ENCODE measurements at places on chromosomes 4 and X.

DNA sequence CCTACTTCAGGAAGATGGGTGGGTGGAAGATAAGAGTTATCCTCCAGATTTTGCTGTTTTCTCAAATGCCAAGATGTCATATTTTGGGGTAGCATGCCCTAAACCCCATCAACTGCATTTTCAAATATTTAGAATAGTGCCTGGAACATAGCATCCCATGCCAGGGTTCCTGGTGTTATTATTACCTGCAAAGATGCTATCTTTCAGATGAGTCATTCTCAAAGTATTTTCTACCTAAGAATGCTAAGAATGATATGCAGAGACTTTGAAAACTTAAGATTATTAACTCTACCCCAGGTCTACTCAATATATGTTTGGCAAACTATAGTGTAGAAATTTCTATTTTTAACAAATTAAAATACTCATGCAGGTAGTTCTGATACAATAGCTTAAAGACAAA lies 934.3 kb upstream of the SLIT2 start:
- DNase-seq, result no peak

- no peak for DNase-seq
Observed at GRCh38 chrX:149491812-149492211, 13.3 kb downstream of the IDS start.

DNA sequence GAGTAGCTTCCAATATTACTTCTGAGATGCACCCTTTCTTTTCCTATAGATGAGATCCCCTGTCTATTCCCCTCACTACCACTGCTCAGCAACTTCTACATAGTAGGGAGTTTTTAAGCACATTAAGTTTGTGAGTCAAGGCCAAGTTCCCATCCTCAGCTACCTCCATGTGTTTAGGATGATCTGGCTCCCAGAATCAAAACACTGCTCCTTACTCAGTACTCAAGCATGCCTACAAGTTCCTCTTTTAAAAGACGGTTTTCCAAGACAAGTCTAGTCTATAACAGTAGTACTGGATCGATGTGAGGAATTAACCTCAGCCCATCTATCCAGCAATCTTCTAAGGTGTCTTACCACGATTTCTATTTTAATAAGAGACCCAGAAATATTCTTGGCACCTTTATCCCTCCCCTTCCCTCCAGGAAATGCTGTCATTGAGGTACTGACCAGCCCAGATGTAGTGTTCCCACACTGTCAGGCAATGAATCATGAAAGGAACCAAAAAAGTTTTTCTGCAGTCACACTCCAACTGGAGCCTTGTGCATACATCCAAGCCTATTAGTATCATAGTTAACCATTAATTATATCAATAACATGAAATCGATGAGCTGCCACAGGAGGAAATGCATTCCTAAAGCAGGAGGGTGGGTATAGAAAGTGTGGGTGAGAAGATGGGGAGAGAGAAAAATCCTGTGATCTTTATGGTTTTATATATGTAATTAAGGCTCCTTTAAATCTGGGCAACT lies 29.6 kb downstream of the AREG start:
- no peak for DNase-seq

DNA sequence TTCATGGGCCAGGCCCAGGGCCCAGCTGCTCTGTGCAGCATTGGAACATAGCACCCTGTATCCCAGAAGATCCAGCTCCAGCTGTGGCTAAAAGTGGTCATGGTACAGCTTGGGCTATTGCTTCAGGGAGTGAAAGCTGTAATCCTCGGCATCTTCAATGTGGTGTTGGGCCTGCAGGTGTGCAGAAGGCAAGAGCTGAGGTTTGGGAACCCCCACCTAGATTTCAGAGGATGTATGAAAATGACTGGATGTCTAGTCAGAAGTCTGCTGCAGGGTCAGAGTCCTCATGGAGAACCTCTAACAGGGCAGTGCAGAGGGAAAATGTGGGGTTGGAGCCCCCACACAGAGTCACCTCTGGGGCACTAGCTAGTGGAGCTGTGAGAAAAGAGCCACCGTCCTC lies 341.7 kb downstream of the PPP3CA start:
- no peak for DNase-seq

- no peak for DNase-seq
Observed at GRCh38 chr4:55931043-55931442, 17.7 kb upstream of the CEP135 start.

GRCh38 chr4:182604161-182604622 lies 313.0 kb downstream of the DCTD start:
- no peak for DNase-seq

DNA sequence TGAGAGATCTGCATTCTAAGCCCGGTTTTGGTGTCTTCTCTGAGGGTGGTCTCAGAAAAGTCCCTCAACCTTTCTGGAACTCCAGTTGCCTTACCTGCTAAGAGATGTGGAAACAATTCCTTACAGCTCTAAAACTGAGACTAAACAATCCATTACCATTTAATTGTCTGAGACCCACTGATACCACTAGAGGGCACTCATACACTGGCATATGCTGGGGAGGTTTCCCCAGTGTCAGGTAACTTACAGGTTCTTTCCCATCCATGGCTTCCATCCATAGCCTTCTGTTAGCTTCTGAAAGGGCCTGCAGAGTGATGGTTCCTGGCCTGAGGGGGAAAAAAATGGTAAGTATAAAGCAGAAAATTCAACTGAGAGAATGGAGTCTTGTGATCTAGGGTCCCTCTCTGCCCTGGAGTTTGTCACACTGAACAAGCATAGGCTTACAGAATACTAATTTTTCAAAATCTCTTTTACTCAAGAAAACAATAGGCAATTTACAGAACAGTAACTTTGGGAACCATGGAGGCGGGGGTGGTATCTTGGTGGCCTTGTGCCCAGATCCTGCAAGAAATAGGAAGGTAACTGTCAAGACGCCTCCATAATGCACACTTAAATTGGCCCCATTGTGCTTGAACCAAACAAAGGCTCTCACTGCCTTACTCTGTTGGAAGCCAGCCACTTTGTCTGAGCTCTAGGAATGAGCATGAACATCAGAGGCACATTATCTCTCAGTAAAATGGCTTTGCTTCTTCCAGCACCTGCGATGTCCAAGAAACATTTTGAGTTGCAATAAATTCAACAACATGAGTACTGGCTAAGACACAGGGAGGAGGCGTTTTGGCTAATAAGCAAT lies 236.1 kb downstream of the OPHN1 start:
- peak; percentile 8 for DNase-seq

GRCh38 chr4:8403173-8403753 lies 37.3 kb downstream of the ACOX3 start:
- DNase-seq, result peak; percentile 74

DNA sequence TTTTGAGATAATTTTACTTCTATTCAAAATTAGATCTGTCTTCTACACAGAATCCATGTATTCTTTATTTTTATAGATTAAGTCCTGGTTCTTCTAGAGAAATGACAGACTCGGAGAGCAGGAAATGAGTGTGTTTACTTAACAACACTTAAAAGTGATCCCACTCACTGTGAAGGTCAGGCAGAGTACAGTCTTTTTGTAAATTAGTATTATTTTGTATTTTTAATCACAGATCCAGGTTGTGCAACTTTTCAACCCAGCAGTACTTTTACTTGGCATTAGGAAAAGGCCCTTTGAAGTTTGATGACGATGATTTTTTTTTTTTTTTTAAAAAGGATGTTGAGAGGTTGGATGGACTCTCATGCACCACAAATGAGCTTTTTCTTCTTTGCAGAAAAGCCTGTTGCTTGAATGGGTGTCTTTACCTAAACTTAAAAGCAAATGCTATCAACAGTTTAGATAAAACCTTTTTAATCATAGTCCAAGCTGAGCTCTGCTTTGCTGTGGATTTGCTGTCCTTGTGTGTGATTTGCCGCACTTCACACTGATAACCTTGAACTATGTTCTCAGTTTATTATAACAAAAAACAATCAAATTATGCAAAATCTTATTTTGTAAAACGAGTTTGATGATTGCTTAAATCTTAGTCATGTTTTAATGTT lies 114.1 kb downstream of the MXRA5 start:
- no peak for DNase-seq

DNA sequence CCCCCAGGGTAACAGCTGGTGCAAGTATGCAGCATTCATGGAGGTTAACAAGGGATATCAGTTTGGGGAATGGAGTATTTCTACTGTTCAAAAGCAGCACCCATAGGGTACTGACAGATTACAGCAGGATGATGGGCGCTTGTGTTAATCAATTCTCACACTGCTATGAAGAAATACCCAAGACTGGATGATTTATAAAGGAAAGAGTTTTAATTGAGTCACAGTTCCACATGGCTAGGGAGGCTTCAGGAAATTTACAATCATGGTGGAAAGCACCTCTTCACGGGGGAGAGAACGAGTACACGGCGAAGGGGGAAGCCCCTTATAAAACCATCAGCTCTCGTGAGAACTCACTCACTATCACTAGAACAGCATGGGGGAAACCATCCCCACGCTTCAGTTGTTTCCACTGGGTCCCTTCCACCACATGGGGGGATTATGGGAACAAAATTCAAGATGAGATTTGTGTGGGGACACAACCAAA lies 64.1 kb downstream of the TNIP2 start:
- no peak for DNase-seq

DNA sequence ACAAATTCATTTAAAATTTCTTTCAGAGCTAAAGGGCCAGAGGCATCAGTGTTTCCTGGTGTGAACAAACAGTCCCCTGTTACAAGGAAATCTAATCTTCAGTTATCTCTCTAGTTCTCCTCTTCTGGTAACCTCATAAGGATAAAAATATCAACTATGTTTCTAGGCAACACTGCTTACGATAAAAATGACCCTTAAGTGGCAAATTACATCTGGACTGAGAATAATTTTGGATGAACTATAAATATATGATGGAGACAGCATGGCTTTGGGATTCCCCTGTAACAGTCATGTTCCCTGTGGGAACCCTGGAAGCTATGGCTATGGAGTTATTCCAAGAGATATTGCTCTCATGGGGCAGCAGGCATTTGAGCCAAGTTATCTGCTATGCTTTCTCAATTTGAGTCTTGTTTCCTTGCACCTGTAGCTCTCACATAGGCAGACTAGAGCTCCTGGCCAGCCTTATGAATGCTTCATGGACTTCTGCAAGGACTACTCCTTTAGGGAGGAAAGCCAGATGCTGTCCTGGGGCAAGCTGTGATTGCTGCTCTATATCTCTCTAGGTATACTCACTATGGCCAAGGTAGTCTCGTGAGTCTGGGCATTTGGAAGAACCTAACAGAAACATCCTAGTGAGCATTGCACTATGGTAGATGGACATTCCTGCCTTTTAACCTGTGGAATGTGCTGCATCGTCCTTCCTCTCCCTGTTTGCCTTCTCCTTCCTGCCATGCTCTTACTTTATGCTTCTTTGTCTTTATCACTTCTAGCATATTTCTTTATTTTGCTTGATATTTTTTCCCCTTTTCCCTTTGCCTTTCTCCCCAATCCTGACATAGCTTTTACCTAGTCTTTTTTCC lies 14.2 kb downstream of the C4orf33 start:
- DNase-seq, result no peak

- no peak for DNase-seq
Observed at GRCh38 chrX:12378253-12378652, 240.0 kb downstream of the FRMPD4 start.

DNA sequence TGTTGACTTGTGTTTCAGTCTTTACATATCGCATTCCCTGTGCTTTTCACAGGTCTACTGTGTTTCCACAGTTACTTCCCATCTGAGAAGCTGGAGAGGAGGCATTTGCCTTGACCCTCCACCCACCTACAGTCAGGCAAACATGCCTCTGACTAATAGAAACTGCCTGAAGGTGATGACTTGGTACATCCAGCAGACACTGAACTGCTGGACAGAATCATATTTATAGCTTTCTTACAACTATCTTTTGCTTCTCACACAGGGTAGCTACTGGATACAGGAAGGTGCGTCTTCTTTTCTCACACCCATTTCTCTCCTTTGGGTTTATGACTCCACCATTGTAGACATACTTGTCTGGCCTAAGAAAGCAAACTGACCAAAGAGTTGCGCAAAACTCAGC lies 58.0 kb downstream of the VGLL1 start:
- DNase-seq, result no peak

- no peak for DNase-seq
Observed at GRCh38 chr4:148814030-148814429, 371.8 kb upstream of the NR3C2 start.

- DNase-seq, result no peak
Observed at GRCh38 chr4:92387459-92388069, 83.8 kb downstream of the GRID2 start.

DNA sequence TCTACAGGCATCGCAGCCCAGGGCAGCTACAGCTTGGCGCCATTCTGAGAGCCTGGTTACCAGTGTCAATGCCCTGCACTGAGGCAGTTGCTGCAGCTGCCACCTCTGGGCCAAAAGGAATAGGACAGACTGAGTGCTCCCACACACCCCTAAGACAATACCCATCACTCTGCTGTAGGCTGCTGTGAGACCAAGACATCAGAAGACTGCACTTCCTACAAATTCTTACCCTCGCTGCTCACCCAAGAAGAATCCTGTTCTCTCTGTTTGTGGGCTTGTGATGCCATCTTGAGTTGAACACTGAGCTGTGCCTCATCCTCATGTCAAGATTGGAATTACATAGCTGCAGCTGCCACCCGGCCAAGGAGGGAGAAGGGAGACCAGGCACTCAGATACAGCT lies 1847.0 kb upstream of the PCDH10 start:
- no peak for DNase-seq

- no peak for DNase-seq
Observed at GRCh38 chrX:134658760-134659023, 421 bp upstream of the PLAC1 start.

DNA sequence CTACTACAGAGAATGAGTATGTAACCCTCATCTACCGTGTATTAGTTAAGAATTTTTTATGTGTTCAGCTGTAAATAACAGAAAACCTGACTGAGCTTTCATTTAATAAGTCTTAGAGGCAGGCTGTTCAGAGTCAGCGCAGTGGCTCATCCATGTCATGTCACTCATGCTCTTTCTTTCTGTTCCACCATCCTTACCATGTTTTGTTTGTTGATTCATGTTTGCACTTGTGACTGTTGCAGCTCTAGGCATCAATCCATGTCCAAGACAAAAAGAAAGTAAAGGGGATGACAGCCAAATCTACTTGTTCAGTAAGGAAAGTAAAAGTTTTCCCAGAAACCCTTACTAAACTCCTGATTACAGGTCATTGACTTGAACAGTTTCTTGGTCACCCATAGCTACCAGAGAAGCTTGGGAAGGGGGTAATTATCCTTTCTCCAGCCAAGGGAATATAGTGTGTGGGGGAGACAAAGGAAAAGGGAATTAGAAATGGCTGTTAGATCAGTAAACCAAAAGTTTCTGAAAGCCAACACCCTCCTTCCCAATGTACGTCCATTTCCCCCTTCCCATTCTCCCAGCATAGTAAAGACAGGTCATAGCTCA lies 9.0 kb downstream of the ART3 start:
- DNase-seq, result no peak

Data from germinal center (tissue), 1 donor.